ENCODE measurements at places on chromosomes 12 and 14.

GRCh38 chr12:68367116-68367515, 35.0 kb upstream of the MDM1 start:
- DNase-seq = no peak

DNA sequence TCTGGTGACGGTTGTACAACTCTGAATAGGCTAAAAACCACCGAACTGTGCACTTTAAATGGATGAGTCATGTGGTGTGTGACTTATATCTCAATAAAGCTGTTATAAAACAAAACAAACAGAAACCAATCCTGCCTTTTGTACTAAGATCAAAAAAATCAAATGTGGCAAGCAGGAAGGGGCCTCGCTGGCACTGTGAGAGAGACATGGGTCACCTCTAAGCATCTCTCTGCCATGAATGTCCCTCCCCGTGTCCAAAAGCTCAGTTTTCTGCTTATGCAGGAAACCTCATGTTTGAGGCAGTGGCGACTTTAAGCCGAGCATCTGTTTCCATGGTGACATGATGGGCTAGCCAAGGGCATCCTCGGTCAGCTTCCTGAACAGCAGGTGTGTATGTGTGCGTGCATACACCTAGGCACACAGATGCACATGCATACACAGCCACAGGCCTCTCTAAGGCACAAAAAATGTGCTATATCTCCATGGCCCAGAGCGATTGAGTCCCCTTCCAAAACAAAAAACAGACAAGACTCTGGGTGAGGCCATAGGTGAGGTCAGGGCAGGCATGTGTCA, 44.4 kb downstream of the ARL6IP4 start:
- DNase-seq = no peak

- no peak for DNase-seq
Measured at GRCh38 chr12:119725523-119725922, 57.6 kb downstream of the PRKAB1 start.

- no peak for DNase-seq
Measured at GRCh38 chr14:61461808-61462275, 140.5 kb downstream of the PRKCH start.

- no peak for DNase-seq
Measured at GRCh38 chr14:76993752-76994151, 34.8 kb downstream of the IRF2BPL start.

All from activated T-helper 1 cell treated with anti-CD3 and anti-CD28 coated beads, Interleukin-2, amount 50 U/mL, for 16 hours (primary cell).